ENCODE measurements at places on chromosomes 1 and 21.

- no peak for DNase-seq
Observed at GRCh38 chr1:44571712-44572571, 102.3 kb downstream of the TMEM53 start.

DNA sequence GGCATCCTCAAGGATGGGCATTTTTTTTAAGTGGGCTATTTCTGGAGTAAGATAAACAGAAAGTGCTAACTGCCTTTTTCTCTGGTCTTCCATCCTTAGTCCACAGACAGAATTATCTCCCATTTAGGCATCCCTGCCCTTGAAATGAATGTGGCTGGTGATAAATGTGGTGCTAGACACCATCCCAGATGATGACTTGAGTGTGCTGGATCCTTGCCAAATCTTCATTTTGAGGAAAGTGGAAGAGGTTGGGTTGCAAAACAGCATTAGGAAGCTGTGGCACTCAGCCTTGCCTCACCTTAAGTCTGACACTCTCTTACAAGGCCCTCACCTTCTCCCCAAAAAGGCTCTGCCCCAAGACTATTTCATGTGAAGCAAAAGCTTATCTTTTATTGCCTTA lies 19.2 kb downstream of the MAB21L3 start:
- no peak for DNase-seq

DNA sequence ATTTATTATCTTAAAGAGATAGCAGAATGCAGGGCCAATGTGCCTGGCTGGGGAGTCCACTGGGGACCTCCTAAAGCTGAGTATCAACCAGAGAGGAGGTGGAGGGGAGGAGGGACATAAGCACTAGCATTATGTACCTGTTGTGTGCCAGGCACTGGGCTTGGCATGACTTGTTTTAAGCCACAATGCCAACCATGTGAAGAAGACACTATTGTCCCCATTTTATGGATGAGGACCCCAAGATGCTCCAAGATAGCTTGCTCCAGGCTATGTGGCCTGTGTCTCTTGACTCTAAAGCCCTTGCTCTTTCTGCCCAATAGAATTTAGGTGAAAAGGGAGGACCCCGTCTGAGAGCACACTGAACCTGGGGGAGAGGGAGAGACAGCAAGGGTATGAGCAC lies 111.3 kb downstream of the GLIS1 start:
- no peak for DNase-seq

DNA sequence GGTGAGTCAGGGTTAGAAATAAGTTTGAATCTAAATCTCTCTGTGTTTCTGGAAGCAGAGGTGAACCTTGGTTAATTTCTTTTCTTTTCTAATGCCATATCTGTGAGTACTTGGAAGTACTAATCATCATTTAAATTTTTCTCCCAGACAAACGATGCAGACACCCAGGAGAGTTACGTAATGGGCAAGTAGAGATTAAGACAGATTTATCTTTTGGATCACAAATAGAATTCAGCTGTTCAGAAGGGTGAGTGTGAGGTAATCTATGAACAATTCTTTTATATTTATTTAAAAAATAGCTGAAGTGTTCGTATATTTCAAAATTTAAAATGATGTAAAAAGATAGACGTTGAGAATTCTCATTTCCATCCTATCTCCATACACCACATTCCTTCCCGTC lies 11.2 kb downstream of the C4BPA start:
- DNase-seq = no peak
